Prostate gland (tissue), 2 donors: ENCODE measurements at places on chromosomes 7 and 10. TPM values are rescaled to one million over a fixed set of nuclear protein-coding genes. Genes with fewer than 3 reads are reported as not detected.

- no peak overlapping the region for H3K4me3 ChIP-seq
- H3K27me3 ChIP-seq: no peaks in the 10 kb centered on the region
- peaks cover 8% of the 10 kb centered on the region for H3K4me1 ChIP-seq
- DNase-seq: no peak
- H3K36me3 ChIP-seq: no peaks in the 10 kb centered on the region
These were observed 88.0 kb downstream of the PDGFA start for GRCh38 chr7:431658-432111.

CLDN4 gene
- 216 TPM for total RNA-seq

ATG9B gene
- total RNA-seq: 7.1 TPM

DNA sequence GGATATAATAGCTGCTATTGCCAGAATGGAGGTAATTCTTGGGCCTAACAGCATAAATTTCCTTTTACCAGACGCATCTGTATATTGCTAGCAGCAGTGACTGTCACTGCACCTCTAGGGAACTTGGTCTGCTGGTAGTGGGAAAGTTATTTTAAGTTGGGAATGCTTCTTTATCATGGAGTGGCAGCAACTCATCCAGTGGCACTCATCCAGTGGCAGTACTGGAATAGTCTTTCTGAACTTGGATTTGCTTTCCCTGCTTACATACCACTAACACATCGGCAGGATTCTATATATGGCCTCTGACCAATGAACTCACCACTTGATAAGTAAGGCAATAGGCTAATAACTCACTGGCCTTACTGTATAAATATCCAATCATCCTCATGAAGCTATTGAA lies 22.0 kb upstream of the ICA1 start:
- H3K4me1 ChIP-seq: no peaks in the 10 kb centered on the region
- no peaks in the 10 kb centered on the region for H3K27me3 ChIP-seq
- no peak overlapping the region for H3K27ac ChIP-seq
- no peak overlapping the region for H3K4me3 ChIP-seq
- no peaks in the 10 kb centered on the region for H3K36me3 ChIP-seq

PTF1A gene
- total RNA-seq: not detected

DNA sequence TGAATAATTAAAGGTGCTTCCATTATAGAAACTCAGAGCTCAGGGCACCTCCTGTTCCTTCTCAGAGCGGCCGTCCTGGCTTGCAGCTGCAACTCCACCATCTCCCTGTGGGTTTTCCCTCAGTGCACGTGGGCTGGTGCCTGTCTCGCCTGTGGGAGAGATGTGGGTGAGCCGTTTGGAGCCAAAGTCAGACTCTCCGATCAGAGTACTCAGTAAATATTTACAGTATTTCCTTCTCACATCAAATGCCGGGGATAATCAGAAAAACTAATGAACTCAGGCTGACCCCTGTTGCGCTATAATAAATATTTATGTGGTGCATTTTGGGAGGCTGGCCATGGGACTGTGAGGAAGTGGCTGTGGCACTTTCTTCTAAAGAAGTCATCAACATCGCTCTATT lies 155.8 kb upstream of the HABP2 start:
- no peaks in the 10 kb centered on the region for H3K27me3 ChIP-seq
- no peak for DNase-seq
- no peaks in the 10 kb centered on the region for H3K4me1 ChIP-seq
- H3K27ac ChIP-seq: no peak overlapping the region
- no peak overlapping the region for H3K4me3 ChIP-seq
- H3K36me3 ChIP-seq: no peaks in the 10 kb centered on the region

C10orf67 gene
- not detected for total RNA-seq

- H3K27me3 ChIP-seq: no peaks in the 10 kb centered on the region
- H3K4me3 ChIP-seq: no peak overlapping the region
- H3K27ac ChIP-seq: no peak overlapping the region
- H3K36me3 ChIP-seq: no peaks in the 10 kb centered on the region
- no peak for DNase-seq
- H3K4me1 ChIP-seq: no peaks in the 10 kb centered on the region
These were observed 62.9 kb upstream of the PRR15 start for GRCh38 chr7:29500719-29501118.
